ENCODE measurements at places on chromosomes 6 and 20.

- DNase-seq: no peak
Observed at GRCh38 chr6:160792708-160793107, 90.7 kb downstream of the PLG start.

DNA sequence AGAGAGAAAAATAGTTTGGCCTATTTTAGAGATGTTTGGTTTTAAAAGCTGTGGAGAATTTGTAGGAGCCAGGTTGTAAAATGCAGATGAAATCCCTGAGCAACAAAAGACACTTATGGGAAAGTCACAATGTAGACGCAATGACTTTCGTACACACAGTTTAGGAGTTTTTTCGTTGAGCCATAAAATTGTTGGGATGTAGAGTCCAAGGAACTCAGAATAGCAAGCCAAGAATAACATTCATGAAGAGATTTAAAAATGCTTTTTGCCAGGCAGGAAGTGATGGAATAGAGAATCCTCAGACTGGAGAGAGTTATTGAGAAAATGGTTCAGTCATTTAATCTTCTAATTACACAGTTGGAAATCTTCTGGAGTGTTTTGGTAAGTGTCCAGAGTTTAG lies 11.5 kb upstream of the PROKR2 start:
- DNase-seq: no peak

GRCh38 chr6:132063738-132064137 lies 112.6 kb upstream of the CCN2 start:
- peak; percentile 31 for DNase-seq

DNA sequence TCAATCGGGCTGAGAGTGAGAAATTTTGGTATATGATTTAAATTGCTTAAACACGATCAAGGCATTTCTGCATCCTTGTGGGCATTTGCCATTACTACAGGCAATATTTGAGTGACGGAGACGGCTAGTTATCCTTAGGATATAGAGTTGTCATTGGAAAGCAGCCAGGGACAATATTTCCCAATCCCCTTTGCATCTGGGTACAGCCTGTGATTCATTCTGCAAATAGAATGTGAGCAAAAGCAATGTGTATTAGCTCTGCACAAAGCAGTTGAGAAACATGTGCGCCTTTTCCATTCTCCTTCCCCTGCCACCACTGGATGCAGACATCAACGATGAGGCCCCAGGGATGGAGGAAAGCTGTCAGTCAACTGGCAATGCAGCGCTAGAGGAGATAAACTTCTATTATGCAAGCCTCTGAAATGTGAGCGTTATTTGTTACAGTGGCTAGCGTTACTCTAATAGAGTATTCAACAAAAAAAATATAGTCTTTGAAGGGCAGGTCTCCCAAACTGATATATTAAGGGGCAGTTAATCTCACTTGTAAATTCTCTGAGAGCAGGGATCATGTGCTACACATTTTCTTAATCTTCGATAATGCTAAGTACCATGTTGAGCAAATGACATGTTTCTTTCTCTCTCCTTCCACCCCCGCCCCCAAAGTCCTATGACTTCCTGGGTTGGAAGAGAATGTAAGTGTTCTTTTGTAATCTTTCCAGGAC lies 37.1 kb upstream of the NCOA3 start:
- peak; percentile 51 for DNase-seq

- no peak for DNase-seq
Observed at GRCh38 chr6:25137916-25138232, 141.3 kb upstream of the CARMIL1 start.

- no peak for DNase-seq
Observed at GRCh38 chr6:3538536-3538935, 81.7 kb upstream of the SLC22A23 start.

DNA sequence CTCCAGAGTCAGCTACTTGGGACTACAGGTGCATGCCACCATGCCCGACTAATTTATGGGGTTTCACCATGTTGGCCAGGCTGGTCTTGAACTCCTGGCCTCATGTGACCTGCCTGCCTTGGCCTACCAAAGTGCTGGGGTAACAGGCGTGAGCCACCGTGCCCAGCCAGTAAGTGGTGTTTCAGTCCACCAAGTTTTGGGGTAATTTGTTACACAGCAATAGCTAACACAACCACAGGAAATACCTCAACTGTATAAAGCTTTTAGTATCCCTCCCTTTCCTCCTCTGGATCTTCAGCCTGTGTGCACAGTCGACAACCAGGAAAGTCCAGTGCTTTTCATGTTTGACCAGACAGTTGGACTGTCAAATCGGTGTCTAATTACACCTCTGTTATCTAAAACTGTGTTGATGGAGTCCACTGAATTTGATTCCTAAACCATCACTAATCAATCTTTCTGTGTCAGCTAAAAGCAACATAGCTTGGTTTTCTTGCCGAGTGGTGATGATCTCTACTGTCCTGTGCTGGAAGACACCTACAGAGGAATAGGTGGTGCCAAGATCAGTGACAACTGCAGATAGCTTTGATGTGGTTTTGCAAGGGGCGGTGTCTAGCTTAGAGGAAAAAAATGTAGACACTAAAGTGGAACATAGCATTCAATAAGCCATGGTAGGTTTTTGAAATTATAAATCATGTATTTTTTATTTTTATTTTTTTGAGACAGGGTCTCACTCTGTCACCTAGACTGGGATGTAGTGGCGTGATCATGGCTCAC lies 22.2 kb upstream of the ZBTB2 start:
- DNase-seq: no peak
